ENCODE measurements at places on chromosomes 2 and 18. TPM values are rescaled to one million over a fixed set of nuclear protein-coding genes. Genes with fewer than 3 reads are reported as not detected.

DNA sequence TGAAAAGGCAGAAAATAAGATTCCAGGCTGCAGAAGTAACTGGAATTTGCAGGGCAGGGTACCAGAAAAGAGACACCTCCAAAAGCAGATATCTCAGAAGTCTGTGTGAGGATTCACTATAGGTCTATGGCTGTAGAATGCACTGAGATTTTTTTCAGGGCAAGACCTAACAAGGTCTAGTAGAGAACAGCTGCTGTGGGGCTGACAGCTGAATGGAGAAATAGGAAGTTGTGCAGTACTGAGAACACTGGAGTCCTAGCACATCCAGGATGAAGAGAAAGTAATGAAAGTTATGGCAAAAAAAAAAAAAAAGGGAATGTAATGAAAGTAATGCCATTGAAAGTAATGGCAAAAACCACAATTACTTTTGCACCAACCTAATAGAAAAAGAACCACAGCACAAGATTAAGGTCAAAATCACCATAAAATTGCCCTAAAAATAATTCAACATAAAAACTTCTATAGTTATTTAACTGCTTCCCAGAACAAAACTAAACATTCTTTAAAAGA, 57.3 kb downstream of the CPO start:
- no peak for DNase-seq
- H3K27ac ChIP-seq: no peak overlapping the region
- no peaks in the 10 kb centered on the region for H3K36me3 ChIP-seq
- no peaks in the 10 kb centered on the region for H3K27me3 ChIP-seq
- no peak overlapping the region for H3K4me3 ChIP-seq

DNA sequence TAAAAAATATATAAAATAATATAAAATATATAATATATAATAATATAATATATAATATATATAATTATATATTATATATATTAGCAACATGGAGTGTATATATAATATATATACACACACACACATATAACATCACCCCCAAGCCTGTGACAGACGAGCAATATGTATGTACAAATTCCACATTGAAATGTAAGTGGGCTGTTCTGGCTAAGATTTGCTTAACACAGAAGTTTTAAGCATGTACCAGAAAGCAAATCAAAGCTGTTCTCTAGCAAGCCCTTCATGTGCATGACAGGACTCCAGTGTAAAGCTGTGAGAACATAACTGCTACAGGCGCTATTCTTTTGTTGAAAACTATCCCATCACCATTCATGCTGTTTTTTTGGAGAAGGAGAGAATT, 261.7 kb upstream of the TNP1 start:
- H3K27me3 ChIP-seq: no peaks in the 10 kb centered on the region
- H3K27ac ChIP-seq: no peak overlapping the region
- H3K4me1 ChIP-seq: no peaks in the 10 kb centered on the region
- H3K36me3 ChIP-seq: no peaks in the 10 kb centered on the region
- no peak overlapping the region for H3K4me3 ChIP-seq

- H3K4me1 ChIP-seq: peaks cover 21% of the 10 kb centered on the region
- no peaks in the 10 kb centered on the region for H3K27me3 ChIP-seq
- DNase-seq: no peak
- no peaks in the 10 kb centered on the region for H3K36me3 ChIP-seq
Observed at GRCh38 chr2:152402780-152403759, 68.1 kb downstream of the FMNL2 start.

GRCh38 chr2:98702858-98703620, 27.9 kb downstream of the MGAT4A start:
- no peak overlapping the region for H3K4me3 ChIP-seq
- H3K36me3 ChIP-seq: no peaks in the 10 kb centered on the region
- H3K4me1 ChIP-seq: peaks cover 76% of the 10 kb centered on the region
- H3K27me3 ChIP-seq: no peaks in the 10 kb centered on the region

DNA sequence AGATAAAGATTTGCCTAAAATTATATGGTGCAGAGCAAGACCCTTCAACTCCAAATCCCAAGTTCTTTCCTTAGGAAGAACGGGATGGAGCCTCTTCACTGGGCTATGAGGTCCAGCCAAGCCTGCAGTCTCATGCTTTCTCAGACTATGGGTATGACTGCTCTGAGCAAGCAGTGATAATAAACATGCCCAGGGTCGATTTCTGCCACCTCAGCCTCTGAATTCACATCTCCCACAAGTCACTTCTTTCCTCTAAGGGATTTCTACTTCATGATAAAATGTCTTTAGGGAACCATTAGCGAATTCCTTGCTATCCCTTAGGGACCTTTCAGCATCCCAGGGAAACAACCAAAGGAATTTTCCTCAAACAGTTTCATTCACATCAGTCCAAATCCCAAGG, 94.8 kb downstream of the GFPT1 start:
- H3K36me3 ChIP-seq: no peaks in the 10 kb centered on the region
- H3K4me1 ChIP-seq: peaks cover 13% of the 10 kb centered on the region
- H3K27ac ChIP-seq: no peak overlapping the region
- H3K4me3 ChIP-seq: no peak overlapping the region
- no peak for DNase-seq
- no peaks in the 10 kb centered on the region for H3K27me3 ChIP-seq

B4GALT6 gene
- total RNA-seq: 4.6 TPM

GREB1L gene
- 0.14 TPM for total RNA-seq

MBOAT2 gene
- total RNA-seq: 2.9 TPM

Data from pancreas (tissue), 10 donors.